ENCODE measurements at places on chromosomes 13 and 19. TPM values are rescaled to one million over a fixed set of nuclear protein-coding genes. Genes with fewer than 3 reads are reported as not detected.

The C19orf18 gene
- 0.74 TPM for total RNA-seq

The HOOK2 gene
- total RNA-seq: 20.2 TPM

The CEACAM3 gene
- total RNA-seq: 0.93 TPM

The RSPH6A gene
- total RNA-seq: not detected

The CBY2 gene
- total RNA-seq: not detected

The PTGER1 gene
- 1.6 TPM for total RNA-seq

The MBD3L3 gene
- not detected for total RNA-seq

The TSHZ3 gene
- total RNA-seq: 30.8 TPM

The PABPC3 gene
- total RNA-seq: 0.14 TPM

The NKPD1 gene
- not detected for total RNA-seq

The KLK1 gene
- total RNA-seq: 0.67 TPM

The FFAR1 gene
- total RNA-seq: not detected

The DZIP1 gene
- total RNA-seq: 20.0 TPM

The IZUMO2 gene
- total RNA-seq: not detected

The IGFL2 gene
- 0.38 TPM for total RNA-seq

The SPACA7 gene
- total RNA-seq: not detected

The CCNE1 gene
- 1.0 TPM for total RNA-seq

The OR10H1 gene
- 0.09 TPM for total RNA-seq

The ZNF91 gene
- total RNA-seq: 43.0 TPM

The METTL21C gene
- total RNA-seq: not detected

All from posterior vena cava (tissue), 2 donors.